Smooth muscle cell of the brain vasculature (primary cell): ENCODE measurements at places on chromosomes 1 and 21.

DNA sequence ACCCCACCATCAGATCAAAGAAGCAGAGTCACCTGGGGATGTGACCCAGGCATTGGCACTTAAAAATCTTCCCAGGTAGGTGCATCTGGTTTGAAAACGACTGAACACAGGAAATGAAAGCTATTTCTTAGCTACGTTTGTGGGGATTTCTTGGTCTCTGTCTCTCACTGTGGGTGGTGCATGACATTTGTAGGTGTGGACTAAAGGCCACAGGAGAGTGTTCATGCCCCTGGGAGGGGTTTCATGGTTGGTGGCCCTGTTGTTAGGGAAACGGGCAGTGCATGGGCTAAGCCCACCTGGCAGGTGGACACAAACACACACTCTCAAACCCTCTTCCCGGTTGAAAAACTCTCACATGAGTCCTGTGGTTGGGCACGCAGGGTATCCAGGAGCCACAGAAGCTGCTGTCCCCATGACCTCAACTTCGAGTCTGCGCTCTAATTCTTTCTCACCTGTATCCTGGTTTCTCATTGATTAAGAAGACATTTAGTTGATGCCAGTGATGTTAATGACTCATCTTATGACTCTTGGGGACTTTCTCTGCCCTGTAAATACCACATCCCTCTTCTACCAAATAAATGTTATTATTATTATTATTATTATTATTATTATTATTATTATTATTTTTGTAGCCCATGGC is 119.4 kb downstream of the MRPS6 start:
- DNase-seq, result no peak

GRCh38 chr1:2545754-2546514 is 10.2 kb upstream of the TNFRSF14 start:
- DNase-seq, result no peak

DNA sequence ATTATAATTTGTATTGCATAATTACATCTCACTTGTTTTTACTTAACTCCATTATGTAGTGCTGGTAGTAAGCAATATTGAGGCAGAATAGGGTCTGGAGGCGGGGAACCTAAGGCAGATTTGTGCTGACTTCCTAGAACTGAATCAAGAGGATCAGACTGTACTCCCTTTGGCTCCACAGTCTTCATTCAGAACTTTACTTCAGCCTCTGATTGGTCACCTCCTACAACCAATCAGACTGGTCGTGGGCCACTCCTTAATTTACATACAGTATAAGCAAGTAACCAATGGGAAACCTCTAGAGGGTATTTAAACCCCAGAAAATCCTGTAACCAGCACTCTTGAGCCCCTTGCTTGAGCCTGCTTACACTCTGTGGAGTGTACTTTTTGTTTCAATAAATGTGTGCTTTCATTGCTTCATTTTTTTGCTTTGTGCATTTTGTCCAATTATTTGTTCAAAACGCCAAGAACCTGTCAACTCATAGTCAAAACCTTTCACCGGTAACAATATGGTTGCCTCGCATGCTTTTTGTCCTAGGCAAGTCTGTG is 31.6 kb downstream of the ZBTB8OS start:
- DNase-seq, result no peak

DNA sequence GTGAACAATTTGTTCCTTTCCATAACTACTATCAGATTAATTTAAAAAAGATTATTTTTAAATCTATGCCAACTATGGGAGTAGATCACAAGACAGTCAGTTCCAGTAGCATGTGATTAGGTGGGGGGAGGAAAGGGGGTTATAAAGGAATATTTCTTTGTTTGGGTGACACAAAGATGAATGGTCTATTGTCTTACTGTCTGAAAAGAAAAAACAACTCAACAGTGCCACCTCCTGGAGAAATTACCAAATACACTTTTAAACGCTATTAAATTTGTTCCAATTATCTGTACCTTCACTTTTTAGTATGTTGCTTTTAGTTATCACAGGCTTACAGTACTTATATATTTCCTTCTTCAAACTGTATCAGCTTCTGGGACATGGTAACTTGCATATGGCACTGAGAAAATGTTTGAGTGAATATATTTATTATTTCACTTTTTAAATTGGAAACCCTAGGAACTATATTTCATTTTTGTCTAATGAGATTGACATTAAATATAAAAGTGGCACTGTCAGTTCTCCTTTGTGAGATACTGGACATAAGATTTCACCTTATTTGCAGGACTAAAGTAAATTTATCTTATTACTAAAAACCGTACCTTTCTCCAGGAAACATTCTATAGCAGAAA is 1.7 kb upstream of the SORT1 start:
- no peak for DNase-seq

DNA sequence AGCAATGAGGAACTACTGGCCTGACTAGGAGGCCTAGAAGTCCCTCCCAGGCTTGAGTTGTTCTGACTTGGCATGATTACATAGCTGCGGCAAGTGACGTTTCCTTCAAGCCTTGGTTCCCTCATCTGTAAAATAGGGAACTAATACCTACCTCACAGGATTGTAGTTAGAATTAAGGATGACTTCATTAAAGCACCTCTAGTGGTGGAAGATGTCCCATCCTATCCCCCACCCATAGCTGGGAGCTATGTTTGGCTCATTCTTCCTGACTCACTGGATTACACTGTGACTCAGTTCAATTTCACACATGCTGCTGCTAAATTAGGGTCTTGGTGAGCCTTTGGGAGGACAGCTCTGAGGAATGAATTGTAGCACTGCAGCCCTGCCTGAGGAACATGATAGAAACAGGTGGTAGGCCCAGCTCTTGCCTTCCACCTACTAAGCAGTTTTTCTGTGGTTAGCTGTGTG is 6.0 kb upstream of the SHISA4 start:
- DNase-seq, result no peak

DNA sequence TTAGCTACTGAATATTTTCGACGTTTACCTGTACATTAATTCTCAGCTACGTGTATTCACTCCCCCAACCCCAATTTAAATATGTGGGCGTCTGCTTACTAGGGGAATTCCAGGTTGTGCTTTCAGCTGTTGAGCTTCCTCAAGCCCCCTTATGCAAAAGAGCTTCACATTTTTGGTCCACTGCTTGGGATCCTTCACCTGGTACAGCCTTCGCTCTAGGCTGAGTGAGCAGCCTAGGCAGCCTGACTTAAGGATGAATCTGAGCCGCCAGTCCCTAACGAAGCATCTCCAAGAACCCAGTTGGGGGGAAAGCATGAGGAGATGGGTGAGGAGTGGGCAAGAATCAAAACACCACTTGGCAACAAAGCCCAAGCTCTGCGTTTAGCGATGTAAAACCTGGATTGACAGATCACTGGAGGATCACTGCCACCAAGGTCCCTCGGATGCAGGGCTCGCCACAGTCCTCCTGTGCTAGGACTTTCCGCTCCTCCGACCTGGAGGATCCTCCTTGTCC is 674 bp downstream of the BCL10 start:
- no peak for DNase-seq

GRCh38 chr21:33355355-33355754 is 30.6 kb downstream of the IFNAR1 start:
- no peak for DNase-seq

GRCh38 chr1:209051570-209051969 is 531.9 kb upstream of the CAMK1G start:
- DNase-seq, result no peak

GRCh38 chr1:94947437-94947836 is 20.5 kb upstream of the CNN3 start:
- no peak for DNase-seq

DNA sequence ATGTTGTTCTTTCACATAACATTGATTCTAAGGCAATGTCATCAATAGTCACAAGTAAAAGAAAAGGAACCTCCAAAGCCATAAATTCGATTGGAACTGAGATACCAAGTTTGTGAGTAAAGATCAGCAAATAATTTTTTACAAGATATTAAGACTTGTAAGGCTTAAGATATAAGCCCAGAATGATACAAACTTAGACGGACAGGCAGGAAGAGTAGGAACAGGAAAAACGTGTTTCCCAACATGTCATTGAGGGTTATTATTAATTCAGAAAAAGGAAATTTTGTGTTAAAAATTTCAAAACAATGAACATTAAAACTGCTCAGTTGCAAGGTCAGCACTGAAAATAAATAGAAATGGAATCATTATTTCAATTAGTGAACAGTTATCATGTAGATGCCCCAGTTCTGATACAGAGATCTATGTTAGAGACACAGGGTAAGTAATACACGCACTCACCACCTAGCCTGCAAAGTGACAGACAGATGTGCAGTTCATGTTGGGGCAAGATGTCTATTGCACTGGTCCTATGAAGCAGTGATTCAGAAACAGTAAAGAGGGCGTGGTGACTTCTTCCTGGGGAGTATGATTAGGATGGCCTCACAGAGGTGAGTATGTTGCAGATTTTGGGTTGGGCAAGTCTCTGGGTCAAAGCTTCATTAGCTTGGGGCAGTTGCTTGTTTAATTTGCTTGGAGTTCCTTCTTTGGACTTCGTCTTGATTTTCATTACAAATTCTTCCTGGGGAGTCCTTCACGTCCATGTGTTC is 284.4 kb downstream of the SETD4 start:
- no peak for DNase-seq

DNA sequence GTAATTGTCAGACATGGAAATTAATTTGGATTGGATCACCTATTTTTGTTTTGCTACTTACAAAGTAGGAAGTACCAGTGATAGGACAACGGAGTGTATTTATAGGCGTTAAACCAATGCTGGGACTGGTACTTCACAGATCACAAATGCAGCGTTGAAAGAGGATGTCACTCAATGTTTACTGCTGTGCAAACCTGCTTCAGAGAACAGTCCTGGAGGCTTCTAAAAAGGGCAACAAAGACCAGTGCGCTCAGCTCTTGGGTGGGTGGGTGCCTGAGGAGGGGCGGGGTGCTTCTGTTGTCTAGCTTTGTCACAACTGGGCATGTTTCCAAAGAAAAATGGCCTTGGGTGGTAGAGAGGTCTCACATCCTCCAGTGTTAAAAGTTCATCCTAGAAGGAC is 2.1 kb downstream of the C1orf21 start:
- DNase-seq, result no peak

GRCh38 chr1:83515578-83516154 is 483.3 kb downstream of the TTLL7 start:
- DNase-seq, result no peak

- no peak for DNase-seq
Measured at GRCh38 chr1:90176530-90176929, 181.6 kb downstream of the ZNF326 start.

GRCh38 chr21:34557261-34557660 is 45.3 kb upstream of the KCNE1 start:
- DNase-seq, result no peak

GRCh38 chr1:81792184-81792583 is 8.6 kb upstream of the ADGRL2 start:
- DNase-seq, result no peak

- no peak for DNase-seq
Measured at GRCh38 chr21:44846485-44847260, 26.8 kb downstream of the PTTG1IP start.

GRCh38 chr1:89657886-89658285 is 25.0 kb downstream of the LRRC8C start:
- DNase-seq, result no peak

- no peak for DNase-seq
Measured at GRCh38 chr1:156498432-156499193, 2.0 kb downstream of the MEF2D start.

DNA sequence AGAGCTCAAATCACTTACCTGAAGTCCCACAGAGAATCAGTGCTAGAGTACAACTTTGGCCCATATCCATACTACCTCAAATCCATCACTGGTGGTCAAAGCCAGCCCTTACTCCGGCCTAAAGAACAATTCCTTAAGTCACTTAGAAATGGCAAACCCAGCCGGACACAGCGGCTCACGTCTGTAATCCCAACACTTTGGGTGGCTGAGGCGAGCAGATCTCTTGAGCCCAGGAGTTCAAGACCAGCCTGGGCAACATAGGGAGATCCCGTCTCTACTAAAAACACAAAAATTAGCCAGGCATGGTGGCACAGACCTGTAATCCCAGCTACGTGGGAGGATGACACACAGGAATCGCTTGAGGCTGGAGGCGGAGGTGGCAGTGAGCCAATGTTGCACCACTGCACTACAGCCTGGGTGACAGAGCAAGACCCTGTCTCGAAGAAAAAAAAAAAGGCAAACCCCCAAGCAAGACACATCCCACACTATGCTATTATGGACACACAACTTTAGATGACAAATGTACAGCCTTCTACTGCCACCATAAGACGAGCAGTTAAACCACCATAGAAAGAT is 24.0 kb downstream of the NPHP4 start:
- no peak for DNase-seq

GRCh38 chr21:41091616-41092015 is 76.3 kb upstream of the BACE2 start:
- no peak for DNase-seq

DNA sequence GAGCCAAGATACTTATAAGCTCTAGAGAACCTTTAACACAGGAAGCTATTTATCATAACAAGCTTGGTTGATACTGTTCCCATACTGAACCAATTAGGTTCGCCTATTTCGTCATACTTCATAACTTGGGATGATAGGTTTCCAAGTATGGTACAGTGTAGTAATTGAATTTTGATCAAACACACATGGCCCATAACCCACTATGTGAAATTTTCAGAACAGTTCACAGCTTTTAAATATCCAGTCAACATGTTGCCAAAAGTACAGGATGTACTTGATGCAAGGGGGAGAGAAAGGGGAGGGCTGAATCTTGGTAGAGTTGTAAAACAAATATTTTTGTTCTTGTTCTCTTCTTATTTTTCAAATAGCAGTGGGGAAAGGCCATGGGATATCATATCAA is 86.6 kb downstream of the TM2D1 start:
- peak; percentile 62 for DNase-seq

DNA sequence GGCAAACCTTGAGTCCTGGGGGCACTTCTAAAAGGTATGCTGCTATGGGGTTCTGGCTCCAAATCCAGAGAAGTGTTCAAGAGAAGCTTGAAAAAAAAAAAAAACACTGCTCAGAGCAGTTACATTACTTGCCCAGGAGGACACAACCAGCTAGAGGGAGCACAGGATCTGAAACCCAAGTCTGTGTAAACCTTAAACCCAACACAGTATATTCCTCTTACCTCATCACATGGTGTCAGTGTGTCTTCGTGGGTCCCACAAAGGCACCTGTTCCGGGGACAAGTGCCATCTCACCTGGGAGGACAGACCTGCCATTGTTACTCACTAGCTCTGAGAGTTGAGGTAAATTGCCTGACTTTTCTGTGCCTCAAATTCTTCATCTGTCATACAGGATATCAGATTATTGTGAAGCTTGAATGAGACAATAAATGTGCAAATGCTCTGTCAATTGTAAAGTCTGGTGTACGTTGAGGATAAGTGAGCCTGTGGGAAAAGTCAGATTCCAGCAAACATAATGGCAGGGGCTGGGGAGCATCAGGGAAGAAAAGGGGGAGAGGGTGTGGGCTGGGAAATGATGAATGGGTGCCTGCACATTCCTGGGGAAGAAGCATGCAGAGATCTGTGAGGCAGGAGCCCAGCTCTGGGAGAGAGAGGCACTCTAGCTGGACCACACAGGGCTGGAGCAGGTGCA is 170.4 kb upstream of the ZC3H12A start:
- no peak for DNase-seq
